ENCODE measurements at places on chromosomes 16 and 17.
A peak's percentile ranks its signal among the peaks of the same experiment; 100 is the strongest.

- no peak for DNase-seq
These were observed 77.6 kb downstream of the CHD9 start for GRCh38 chr16:53132406-53132805.

DNA sequence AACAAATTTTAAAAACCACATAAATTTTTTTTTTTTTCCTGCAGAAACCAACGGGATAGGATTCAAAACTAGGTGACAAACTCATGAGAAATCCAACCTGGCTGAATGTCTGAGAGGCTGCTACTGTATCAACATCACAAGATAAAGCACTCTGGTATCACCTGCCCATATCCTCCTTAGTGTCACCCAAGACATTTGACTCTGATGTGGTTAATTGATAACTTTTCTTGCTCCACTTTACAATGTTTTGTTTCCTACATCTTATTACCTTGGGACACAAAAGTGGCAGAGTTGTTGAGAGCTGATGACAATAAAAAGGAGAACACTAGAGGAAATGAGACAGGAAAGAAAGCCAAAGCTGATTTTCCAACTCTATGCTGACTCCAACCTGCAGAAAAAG lies 4.0 kb upstream of the FBXL20 start:
- no peak for DNase-seq

- DNase-seq, result no peak
These were observed 127.3 kb downstream of the GAS7 start for GRCh38 chr17:10071141-10071540.

DNA sequence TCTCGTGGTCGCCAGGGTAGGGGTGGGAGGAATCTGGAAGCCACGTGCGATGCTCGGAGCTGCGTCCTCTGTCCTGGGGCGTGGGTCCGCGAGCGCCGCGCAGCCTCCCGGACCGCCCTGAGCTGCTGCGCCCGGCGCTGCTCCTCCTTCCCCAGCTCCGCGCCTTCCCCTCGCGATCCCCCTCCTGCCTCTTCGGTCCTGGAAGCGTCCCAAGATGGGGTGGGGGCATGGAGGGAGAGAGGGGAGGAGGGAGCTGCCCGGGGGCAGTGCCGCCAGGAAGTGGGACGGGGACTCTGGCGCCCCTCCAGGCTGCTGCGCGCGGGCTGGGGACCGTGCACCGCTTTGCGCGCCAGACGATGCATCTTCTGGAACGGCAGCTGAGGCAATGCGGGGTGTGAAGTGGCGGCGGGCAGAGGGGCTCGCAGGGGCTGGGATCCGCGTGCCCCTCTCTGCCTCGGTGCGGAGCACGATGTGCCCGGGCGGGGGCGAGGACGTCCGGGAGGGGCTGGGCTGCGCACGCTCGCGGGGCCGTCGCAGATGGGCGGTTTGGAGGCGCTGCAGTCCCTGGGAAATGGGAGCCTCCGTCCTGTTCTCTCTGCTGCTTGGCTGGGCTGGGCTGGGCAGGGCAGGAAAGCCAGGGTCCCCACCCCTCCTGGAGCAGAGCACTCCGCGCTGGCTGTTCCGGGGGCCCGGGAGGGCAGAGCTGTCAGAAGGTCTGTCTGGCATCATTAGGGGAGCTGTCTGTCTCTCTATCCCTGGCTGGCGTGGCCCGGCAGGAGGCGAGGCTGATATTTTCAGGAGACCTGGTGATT lies 388.0 kb downstream of the SEC14L1 start:
- peak; percentile 76 for DNase-seq

DNA sequence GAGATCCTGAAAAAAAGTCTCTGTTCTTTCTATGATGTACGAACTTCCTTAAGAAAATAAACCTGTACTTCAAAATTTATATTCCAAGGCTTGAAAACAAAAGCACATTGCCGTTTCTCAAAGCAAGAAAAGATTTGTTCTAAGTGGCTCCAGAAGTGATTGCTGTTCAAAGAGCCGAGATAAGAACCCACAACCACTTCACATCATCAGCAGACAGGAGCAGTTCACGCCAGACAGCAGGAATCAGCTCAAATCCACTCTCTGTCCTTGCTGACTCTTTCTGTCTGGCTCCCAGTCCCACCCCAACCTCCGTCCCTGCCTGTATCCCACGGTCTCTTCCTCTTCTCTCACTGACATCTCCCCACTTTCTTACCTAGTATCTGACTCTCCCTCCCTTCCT lies 85.0 kb upstream of the MYOCD start:
- DNase-seq, result no peak

Measured in NCI-H1436 (cell line).